ENCODE measurements at places on chromosomes 2 and 18. TPM values are rescaled to one million over a fixed set of nuclear protein-coding genes. Genes with fewer than 3 reads are reported as not detected.

TMEM37 gene
- total RNA-seq: not detected

ST8SIA5 gene
- total RNA-seq: not detected

CYP26B1 gene
- total RNA-seq: not detected

FAM110C gene
- 0.48 TPM for total RNA-seq

EML4 gene
- 58.0 TPM for total RNA-seq

PLGLB1 gene
- total RNA-seq: 4.4 TPM

TCF4 gene
- total RNA-seq: 0.47 TPM

RBM44 gene
- total RNA-seq: 0.63 TPM

PPP4R1 gene
- total RNA-seq: 59.9 TPM

AFG3L2 gene
- total RNA-seq: 75.8 TPM

GREB1 gene
- total RNA-seq: 0.55 TPM

CCDC85A gene
- not detected for total RNA-seq

AQP12B gene
- total RNA-seq: not detected

PFN4 gene
- 0.35 TPM for total RNA-seq

MEP1B gene
- total RNA-seq: not detected

DHRS9 gene
- total RNA-seq: 0.37 TPM

RFX8 gene
- not detected for total RNA-seq
